ENCODE measurements at places on chromosomes 1 and 21.

DNA sequence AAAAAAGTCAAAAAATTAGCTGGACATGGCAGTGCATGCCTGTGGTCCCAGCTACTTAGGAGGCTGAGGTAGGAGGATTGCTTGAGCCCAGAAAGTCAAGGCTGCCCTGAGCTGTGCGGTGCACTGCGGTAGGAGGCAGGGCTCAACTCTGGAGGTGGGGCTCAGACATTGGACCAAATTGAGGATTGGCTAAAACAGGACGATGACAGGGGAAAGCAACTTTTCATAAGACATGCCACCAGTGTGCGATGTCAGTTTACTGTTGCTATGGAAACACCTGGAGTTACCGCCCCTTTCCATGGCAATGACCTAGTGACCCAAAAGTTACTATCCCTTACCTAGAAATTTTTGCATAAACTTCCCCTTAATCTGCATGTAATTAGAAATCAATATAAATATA lies 85.3 kb downstream of the DISP3 start:
- no peak overlapping the region for H3K4me3 ChIP-seq
- no peak for DNase-seq
- no peaks in the 10 kb centered on the region for H3K4me1 ChIP-seq
- H3K27ac ChIP-seq, result no peak overlapping the region

- DNase-seq, result no peak
- H3K27me3 ChIP-seq, result no peaks in the 10 kb centered on the region
- no peaks in the 10 kb centered on the region for H3K36me3 ChIP-seq
- no peaks in the 10 kb centered on the region for H3K4me1 ChIP-seq
- no peak overlapping the region for H3K4me3 ChIP-seq
- no peak overlapping the region for H3K27ac ChIP-seq
These were observed 561.1 kb downstream of the NPHP4 start for GRCh38 chr1:5430911-5431697.

- H3K4me1 ChIP-seq, result peaks cover 10% of the 10 kb centered on the region
- no peak overlapping the region for H3K27ac ChIP-seq
- no peaks in the 10 kb centered on the region for H3K36me3 ChIP-seq
- H3K4me3 ChIP-seq, result no peak overlapping the region
These were observed 14.7 kb downstream of the TFF2 start for GRCh38 chr21:42336054-42336453.

DNA sequence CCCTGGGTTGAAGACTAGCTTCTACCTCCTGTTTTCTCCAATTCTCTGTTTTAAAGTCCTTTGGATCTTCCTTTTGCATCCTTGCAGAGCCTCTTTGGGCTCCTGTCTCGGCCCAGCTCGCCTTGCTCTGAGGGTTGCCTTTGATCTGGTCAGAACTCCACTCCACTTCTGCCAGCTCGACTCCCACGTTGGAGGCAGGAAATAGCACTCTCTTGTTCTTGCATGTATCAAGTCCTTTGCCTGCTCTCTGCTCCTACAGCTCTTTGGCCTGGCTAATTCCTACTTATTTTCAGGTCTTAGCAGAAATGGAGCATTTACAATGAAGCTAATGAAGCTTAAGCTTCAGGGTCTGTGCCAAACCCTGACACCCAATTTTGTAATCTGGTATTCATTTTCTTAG lies 21.1 kb upstream of the B3GALNT2 start:
- no peak for DNase-seq
- H3K27ac ChIP-seq, result no peak overlapping the region
- H3K4me1 ChIP-seq, result no peaks in the 10 kb centered on the region
- H3K36me3 ChIP-seq, result no peaks in the 10 kb centered on the region

GRCh38 chr21:46006547-46007491 lies 25.2 kb downstream of the COL6A1 start:
- H3K36me3 ChIP-seq, result no peaks in the 10 kb centered on the region
- H3K4me1 ChIP-seq, result no peaks in the 10 kb centered on the region
- no peak overlapping the region for H3K4me3 ChIP-seq
- H3K27me3 ChIP-seq, result peaks cover 9% of the 10 kb centered on the region
- no peak overlapping the region for H3K27ac ChIP-seq

DNA sequence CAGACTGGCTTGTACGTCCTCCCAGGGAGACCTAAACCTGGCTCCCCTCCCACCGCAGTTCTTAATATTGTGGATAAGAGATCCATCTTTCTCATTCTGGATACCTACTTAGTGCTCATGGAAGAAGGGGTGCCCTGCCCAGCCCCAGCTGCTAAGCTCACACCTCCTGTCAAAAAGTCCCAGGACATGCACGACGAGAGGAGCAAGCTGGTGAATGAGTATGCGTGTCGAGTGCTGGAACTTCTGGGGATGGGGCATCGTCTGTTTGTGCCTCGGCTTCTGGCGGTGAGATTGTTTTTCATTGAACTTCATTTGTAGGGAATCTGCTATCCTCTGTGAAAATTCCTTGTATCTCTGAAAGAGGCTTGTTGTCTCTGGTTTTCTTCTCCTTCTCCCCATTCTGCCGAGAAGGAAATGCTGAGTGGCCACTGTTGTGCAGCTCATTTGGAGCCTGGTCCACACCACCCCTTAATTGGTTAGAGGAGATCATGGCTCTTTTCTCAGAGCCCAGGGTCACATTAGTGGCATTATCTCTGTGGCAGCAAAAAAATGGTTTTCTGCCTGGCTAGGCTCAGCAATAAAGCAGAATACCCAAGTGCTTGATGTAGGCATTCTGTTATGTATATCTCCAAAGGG lies 199.4 kb upstream of the CACYBP start:
- H3K27ac ChIP-seq, result peak overlapping the region; percentile 58
- H3K36me3 ChIP-seq, result no peaks in the 10 kb centered on the region
- no peaks in the 10 kb centered on the region for H3K27me3 ChIP-seq
- H3K4me3 ChIP-seq, result peak overlapping the region; percentile 57

DNA sequence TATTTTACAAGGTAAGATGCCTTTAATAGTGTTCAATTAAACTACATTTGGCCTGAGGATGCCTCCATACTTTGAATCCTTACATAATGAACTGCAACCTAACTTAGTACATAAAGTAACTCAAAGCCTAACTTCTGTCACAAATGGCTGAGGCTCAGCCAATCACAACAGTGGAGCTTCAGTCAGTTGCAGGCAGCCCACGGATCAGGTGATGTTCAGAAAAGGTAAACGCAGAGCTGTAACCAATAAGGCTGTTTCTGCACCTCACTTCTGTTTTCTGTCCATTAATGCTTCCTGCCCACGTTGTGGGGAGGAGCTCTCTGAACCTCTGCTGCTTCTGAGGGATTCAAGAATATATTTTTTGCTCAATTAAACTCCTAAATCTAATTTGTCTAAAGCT lies 94.8 kb upstream of the KIAA0040 start:
- no peaks in the 10 kb centered on the region for H3K4me1 ChIP-seq
- no peaks in the 10 kb centered on the region for H3K36me3 ChIP-seq
- DNase-seq, result no peak
- H3K27me3 ChIP-seq, result no peaks in the 10 kb centered on the region
- H3K27ac ChIP-seq, result no peak overlapping the region

- peaks cover 41% of the 10 kb centered on the region for H3K27me3 ChIP-seq
- H3K4me1 ChIP-seq, result peaks cover 8% of the 10 kb centered on the region
- peak; percentile 48 for DNase-seq
- peak overlapping the region; percentile 59 for H3K4me3 ChIP-seq
These were observed 18.3 kb upstream of the PLEKHA6 start for GRCh38 chr1:204377800-204378668.

GRCh38 chr1:192489748-192490147 lies 85.8 kb upstream of the RGS1 start:
- no peak overlapping the region for H3K27ac ChIP-seq
- no peak for DNase-seq
- H3K36me3 ChIP-seq, result no peaks in the 10 kb centered on the region
- no peaks in the 10 kb centered on the region for H3K27me3 ChIP-seq
- no peak overlapping the region for H3K4me3 ChIP-seq

- no peak overlapping the region for H3K4me3 ChIP-seq
- no peaks in the 10 kb centered on the region for H3K27me3 ChIP-seq
- H3K36me3 ChIP-seq, result no peaks in the 10 kb centered on the region
These were observed 3.5 kb downstream of the NAV1 start for GRCh38 chr1:201542309-201543035.

- no peak for DNase-seq
- no peak overlapping the region for H3K27ac ChIP-seq
- no peaks in the 10 kb centered on the region for H3K4me1 ChIP-seq
- H3K36me3 ChIP-seq, result no peaks in the 10 kb centered on the region
- peaks cover 4% of the 10 kb centered on the region for H3K27me3 ChIP-seq
These were observed 7.1 kb downstream of the COL6A1 start for GRCh38 chr21:45988366-45989347.

DNA sequence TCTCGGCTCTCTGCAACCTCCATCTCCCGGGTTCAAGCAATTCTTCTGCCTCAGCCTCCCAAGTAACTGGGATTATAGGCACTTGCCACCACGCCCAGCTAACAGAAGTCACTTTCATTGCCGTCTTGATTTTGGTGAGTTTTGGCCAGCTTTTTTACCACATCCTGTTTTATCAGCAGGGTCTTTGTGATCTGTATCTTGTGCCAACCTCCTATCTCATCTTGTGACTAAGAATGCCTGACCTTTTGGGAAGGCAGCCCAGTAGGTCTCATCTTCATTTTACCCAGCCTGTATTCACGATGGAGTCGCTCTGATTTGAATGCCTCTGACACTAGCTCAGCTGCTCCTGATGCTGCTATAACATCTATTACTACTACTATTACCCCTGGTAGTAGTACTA lies 46.8 kb upstream of the BARHL2 start:
- no peaks in the 10 kb centered on the region for H3K36me3 ChIP-seq
- DNase-seq, result no peak
- H3K4me3 ChIP-seq, result no peak overlapping the region
- no peak overlapping the region for H3K27ac ChIP-seq

DNA sequence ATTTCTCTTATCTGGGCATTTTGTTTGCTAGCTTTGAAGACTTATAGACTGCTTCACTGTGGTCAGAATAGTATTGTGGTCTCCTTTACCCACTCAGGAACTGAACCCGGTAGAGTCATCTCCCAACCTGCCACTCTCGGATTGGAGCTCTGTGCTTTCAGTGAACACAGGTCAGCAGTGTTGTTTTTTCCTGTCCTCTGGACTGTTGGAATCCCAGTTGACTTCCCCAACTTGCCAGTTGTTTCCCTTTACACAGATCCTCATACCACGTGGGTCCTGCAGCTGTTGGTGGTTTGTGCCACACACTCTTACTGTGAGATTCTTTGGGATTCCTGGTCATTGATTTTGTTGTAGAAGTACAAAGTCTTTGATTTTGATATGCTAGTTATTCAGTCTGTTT lies 214.1 kb downstream of the DYRK1A start:
- H3K4me1 ChIP-seq, result no peaks in the 10 kb centered on the region
- no peak overlapping the region for H3K4me3 ChIP-seq
- no peaks in the 10 kb centered on the region for H3K36me3 ChIP-seq

- no peak overlapping the region for H3K4me3 ChIP-seq
- no peaks in the 10 kb centered on the region for H3K36me3 ChIP-seq
- H3K4me1 ChIP-seq, result no peaks in the 10 kb centered on the region
- H3K27ac ChIP-seq, result no peak overlapping the region
- DNase-seq, result no peak
- no peaks in the 10 kb centered on the region for H3K27me3 ChIP-seq
These were observed 285.0 kb downstream of the LRRC40 start for GRCh38 chr1:69920426-69920825.

DNA sequence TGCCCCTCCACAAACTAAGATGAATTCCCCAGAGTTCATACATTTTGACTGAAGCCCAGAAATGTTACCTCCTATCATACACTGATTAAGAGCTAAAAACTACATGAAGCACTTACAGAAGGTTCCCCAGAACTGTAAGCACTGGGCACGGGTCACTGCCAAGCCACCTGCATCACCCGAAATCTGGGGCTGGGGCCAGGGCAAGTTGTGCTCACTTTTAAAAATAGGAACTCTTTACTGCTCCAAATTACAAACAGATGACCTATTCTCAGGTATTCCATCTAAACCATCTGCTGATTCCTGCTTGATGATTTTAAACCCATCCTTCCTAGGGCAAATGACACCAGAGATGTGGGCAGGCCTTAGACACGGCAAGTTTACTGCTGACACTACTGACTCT lies 4.8 kb downstream of the SETD4 start:
- peaks cover 59% of the 10 kb centered on the region for H3K36me3 ChIP-seq
- H3K4me3 ChIP-seq, result no peak overlapping the region
- H3K4me1 ChIP-seq, result peaks cover 3% of the 10 kb centered on the region
- no peak for DNase-seq
- H3K27ac ChIP-seq, result no peak overlapping the region
- H3K27me3 ChIP-seq, result no peaks in the 10 kb centered on the region

- H3K27me3 ChIP-seq, result no peaks in the 10 kb centered on the region
- H3K4me1 ChIP-seq, result peaks cover 4% of the 10 kb centered on the region
- no peak for DNase-seq
- H3K4me3 ChIP-seq, result no peak overlapping the region
- no peak overlapping the region for H3K27ac ChIP-seq
These were observed 53.2 kb upstream of the CFAP126 start for GRCh38 chr1:161420763-161421455.

DNA sequence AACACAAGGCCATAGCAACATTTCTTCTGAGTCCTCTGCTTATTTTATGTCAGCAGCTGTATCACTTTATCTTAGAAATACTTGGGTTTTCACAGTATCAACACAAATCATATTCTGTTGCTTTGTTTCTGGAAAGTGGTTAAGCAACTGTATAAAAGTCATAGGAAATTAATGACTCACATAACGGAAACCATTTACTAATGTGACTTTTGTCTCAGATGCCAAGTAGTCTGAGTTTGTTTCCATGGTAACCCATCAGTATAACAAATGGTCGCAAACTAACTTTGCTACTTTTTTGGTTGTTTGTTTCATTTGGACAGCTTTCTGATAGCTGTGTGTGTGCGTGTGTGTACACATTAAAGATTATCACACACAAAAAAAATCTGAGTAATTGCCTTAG lies 31.1 kb downstream of the EEIG2 start:
- peaks cover 21% of the 10 kb centered on the region for H3K4me1 ChIP-seq
- no peak for DNase-seq
- no peaks in the 10 kb centered on the region for H3K27me3 ChIP-seq
- no peaks in the 10 kb centered on the region for H3K36me3 ChIP-seq

DNA sequence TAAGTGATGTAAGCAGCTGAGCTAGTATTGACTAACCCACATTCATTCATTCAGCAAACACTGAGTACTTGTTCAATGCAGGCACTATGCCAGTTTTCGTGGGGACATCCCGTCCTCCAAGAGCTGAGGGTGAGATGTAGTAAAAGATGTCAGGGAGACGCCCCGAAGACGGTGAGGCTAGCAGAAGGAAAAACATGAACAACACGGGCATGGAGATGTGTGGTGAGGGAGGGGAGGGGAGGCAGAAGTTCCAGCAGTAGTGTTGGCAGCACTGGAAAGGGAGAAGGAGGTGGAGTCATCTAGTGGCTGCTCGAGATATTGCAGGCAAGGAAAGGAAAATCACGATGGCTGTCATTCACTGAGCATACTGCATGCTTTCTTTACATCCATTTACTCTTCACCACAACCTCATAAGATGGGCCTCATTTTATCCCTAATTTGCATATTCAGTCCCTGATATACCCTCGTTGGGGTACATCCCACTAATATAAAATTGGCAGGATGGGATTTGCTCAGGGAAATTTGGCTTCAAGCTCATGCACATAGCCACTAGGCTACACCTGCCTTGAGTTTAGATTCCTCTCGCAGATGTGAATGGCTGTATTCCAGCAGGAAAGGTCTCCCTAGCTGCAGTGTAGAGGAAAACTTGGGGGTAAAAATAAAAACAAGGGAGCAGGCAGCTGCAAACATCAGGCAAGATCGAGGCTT lies 14.5 kb downstream of the PDZK1IP1 start:
- no peak overlapping the region for H3K4me3 ChIP-seq
- no peaks in the 10 kb centered on the region for H3K4me1 ChIP-seq
- no peak for DNase-seq
- H3K27ac ChIP-seq, result no peak overlapping the region
- H3K27me3 ChIP-seq, result peaks cover 30% of the 10 kb centered on the region

Data from T-cell (primary cell).